Trophoblast cell (in vitro differentiated cells and primary cell): ENCODE measurements at places on chromosomes 7 and 10.
A peak's percentile ranks its signal among the peaks of the same experiment; 100 is the strongest.

- DNase-seq: no peak
These were observed 340.9 kb downstream of the GFRA1 start for GRCh38 chr10:115932099-115932498.

GRCh38 chr7:72040641-72041040 lies 371.5 kb downstream of the CALN1 start:
- DNase-seq: no peak

DNA sequence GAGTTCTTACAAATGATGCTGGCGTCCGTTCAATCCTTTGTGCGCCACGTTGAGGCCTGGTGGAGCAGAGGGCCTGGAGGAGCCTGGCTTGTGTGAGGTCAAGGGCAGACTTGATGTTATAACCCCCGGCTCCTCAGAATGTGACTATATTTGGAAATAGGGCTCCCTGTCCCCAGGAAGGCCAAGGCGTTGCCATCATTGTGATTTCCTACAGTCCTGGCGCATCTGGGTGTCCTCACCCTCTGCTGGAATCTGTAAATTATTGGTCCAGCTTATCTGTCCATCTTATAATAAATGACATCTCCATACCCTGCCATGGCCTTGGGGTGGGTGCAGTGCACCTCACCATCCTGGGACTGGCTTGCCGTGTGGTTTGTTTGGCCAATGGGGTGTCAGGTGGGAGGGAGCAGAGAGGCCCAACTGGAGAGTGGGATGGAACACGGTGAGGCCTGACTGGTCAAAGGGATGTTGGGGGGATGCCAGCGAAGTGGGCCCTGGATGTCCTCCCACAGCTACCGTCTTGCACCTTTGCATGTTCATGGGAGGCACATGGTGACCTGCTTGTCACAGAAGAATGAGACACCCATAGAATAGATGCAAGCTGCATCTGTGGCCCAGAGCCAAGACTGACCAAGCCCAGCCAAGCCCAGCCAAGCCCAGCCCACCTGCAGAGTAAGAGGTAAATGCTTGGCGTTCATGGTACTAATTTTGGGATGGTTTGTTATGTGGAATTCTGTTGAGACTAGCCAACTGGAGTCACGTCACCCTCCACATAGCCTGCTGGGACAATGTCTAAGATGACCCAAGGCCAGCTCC lies 11.1 kb upstream of the LRRC27 start:
- DNase-seq: no peak

GRCh38 chr10:11113156-11113555 lies 95.5 kb downstream of the CELF2 start:
- DNase-seq: no peak

DNA sequence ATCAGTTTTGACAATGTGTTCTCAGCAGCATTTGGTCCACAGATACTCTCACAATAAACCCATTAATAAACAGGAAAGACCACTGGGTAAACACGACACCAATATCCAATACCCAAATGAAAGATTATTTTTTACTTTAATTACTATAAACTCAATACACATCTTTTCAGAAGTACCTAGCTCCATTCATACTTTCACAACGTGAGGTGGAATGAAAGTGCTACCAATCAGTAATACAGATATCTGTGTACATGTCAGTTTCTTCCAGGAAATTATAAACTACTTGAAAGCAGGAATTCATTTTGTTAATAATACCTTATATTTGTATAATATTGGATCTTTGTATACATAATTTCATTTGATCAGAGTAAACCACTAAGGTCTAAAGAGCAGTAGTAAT lies 11.9 kb downstream of the CDK6 start:
- DNase-seq: no peak

GRCh38 chr10:95312257-95312656 lies 21.5 kb upstream of the PDLIM1 start:
- DNase-seq: no peak

GRCh38 chr10:117264782-117265181 lies 23.9 kb downstream of the SLC18A2 start:
- DNase-seq: no peak

- DNase-seq: no peak
These were observed 86.0 kb upstream of the ANKRD1 start for GRCh38 chr10:91006752-91007346.

DNA sequence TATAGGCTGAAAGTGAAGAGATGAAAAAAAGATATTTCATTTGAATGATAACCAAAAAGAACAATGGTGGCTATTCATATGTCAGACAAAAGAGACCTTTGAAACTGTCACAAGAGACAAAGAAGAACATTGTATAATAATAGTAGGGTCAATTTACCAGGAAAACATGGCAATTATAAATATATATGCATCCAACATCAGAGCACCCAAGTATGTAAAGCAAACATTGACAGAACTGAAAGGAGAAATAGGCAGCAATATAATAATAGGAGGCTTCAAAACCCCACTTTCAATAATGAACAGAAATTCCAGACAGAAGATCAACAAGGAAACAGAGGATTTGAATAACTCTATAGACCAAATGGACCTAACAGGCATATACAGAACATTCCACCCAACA lies 876.2 kb downstream of the GRID1 start:
- no peak for DNase-seq

- no peak for DNase-seq
These were observed 407.5 kb upstream of the PRKCQ start for GRCh38 chr10:6987536-6987945.

DNA sequence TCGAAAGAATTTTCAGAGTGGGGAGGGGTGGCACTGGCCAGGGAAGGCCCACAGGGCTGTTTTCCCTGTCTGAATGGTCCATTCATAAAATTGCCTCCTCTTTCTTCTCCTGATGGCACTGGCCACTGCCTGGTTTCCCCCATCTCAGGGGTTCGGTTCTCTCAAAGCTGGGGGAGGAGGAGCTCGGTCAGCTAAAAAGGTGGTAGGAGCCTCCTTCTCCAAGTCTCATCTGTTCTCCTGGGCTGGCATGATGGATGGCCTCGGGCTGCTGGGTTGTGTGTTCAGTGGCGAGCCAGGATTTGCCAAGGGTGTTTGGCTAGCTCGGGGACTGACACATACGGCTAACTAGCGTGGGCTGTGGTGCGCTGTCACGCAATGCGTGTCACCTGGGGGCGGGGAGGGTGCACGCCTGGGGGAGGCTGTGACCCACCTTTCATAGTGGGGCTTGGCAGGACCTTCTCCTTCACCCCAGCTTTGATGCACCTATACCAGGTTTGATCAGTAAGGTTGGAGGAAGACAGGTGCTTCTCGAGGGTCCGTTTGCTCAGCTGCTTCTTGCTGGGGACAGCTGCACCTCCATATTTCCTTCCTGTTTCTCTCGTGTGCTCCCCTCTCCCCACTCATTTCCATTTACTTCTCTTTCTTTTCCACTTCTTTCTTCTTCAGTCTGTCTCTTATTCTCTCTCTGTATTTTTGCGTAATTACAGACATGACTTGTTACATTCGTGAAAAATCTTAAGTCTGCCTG lies 36.3 kb downstream of the RBM20 start:
- no peak for DNase-seq

GRCh38 chr7:127692200-127692599 lies 40.2 kb downstream of the SND1 start:
- no peak for DNase-seq

DNA sequence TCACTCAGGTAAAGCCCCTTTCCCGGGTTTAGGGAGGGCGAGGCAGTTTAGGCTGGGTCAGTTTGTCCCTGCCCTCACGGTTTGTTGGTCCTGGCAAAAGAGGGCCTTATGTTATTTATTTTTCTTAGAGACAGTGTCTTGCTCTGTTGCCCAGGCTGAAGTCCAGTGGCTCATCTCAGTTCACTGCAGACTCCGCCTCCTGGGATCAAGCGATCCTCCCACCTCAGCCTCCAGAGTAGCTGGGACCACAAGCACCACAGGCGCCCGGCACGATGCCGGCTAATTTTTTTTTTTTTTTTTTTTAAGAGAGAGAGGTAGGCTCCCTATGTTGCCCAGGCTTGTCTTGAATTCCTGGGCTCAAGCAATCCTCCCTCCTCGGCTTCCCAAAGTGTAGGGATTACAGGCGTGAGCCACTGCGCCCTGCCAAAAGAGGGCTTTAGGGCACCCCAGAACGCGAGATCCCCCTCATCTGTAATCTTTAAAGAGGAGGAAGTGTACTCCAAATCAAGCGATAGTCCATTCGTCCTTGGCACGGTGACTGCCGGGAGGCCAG lies 626 bp upstream of the BMS1 start:
- DNase-seq: no peak

- no peak for DNase-seq
These were observed 14.2 kb downstream of the FBH1 start for GRCh38 chr10:5904227-5904626.

DNA sequence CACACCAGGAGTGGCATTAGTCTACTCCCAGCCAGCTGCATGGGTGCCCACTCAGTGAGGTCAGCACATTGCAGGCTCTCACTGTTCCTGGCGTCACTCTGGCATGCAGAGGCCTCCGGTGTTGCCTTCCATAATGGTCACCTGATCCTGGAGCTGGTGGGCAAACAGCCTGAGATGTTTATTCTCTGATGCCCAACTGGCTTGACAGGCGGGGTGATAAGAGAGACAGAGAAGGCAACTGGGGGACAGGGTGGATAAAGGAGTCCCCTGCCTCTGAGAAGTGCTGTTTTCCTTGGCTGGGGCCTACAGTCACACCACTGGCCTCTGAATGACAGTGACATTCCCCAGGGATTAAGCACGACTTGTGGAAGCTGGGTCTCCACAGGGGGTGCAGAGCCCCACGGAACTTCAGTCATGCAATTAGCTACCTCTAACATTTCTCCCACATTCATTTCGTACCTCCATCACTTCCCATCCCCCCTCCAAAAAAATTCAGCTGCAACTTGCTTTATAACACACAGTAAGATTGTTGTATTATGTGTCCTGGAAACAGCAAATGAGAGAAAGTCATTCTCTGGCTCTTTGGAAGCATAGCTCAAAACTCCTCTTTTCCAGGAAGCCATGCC lies 7.1 kb upstream of the RBM20 start:
- DNase-seq: no peak

- DNase-seq: no peak
These were observed 297.6 kb downstream of the MTERF1 start for GRCh38 chr7:91582799-91583477.

- no peak for DNase-seq
These were observed 84.9 kb downstream of the NAMPT start for GRCh38 chr7:106199813-106200364.

DNA sequence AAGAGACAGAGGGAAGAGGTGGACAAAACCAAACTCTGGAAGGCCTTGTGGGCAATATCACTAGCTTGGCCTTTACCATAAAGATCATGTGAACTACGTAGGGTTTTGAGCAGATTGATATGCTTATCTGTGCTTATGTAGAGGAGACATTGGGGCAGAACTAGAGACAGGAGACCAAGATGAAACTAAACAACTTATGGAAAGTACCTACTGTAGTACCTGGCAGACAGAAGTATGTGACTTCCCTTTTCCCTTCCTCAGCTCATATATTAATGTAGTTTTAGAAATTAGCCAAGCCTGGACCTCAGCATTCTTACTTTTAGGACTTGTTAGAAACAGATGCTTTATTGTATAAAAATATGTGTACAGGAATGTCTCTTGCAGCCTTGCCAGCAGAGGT lies 14.0 kb upstream of the IL6 start:
- DNase-seq: no peak

GRCh38 chr10:121062115-121062514 lies 211.0 kb downstream of the WDR11 start:
- DNase-seq: no peak

GRCh38 chr10:6148908-6149307 lies 53.8 kb upstream of the PFKFB3 start:
- no peak for DNase-seq

- no peak for DNase-seq
These were observed 56.3 kb upstream of the ABCB5 start for GRCh38 chr7:20558963-20559716.

- no peak for DNase-seq
These were observed 21.4 kb upstream of the RAPGEF5 start for GRCh38 chr7:22378199-22378980.

DNA sequence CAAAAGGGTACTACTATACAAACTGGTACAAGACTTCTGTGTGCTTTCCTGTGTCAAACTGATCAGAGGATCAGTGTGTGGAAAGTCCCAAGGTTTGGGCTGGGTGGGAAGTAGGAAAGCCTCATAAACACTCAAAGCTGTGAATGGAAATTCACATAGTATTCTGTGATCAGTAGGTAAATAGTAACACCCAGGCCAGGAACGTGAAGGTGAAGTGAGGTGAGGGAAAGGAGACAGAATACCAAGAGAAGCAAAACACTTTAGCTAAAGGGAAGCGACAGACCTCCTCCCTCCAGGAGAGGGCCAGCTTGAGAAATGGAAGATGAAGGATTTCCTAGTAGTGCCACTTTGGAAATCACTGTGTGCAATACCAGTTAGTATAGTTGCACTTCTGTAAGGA lies 451.9 kb downstream of the KCNMA1 start:
- DNase-seq: no peak

GRCh38 chr10:110533149-110533548 lies 34.3 kb upstream of the SMC3 start:
- DNase-seq: no peak

- DNase-seq: no peak
These were observed 636.2 kb upstream of the IGFBP3 start for GRCh38 chr7:46557295-46557711.

DNA sequence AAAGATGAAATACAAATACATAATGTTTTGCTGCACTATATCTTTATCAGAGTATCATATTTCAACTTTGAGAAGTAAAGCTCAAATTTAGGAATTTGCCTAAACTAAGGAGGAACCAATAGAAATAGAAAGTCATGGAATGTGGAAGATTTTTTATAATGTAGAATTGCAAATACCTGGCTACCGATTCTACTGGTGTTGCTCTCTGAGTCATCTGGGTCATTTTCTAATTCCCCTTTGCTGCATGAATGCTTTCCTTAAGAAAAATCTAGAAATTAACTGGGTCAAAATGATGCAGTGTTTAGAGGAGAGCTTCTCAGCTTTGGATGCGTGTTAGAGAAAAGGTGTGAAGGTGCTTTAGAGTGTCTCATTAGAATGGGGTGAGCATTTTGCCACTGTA lies 568.9 kb upstream of the ANKRD30A start:
- DNase-seq: no peak

DNA sequence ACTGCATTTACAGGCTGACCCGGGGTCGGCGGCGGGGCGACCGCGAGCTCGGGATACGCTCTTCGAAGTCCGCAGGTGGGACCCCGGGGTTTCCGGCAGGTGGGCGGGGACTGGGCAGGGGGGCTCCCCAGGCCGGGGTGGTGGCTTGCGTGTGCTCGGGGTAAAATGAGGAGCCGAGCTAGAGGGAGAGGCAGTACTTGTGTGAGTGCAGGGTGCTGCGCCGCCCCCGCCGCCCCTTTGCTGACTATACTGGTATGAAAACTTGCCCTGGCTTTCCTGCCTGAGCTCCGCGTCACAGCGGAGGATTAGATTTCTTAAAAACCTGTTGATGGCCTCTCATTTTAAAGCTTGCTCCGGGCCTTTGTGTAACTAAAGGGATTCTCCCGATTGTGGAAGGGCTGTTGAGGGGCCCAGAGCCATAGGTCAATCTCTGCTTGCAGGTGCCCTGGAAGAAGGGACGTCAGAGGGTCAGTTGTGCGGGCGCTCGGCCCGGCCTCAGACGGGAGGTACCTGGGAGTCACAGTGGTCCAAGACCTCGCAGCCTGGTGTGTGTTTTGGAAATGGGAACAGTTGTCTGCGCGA lies 488 bp downstream of the ARMC10 start:
- peak; percentile 60 for DNase-seq

- DNase-seq: no peak
These were observed 16.7 kb downstream of the NOS3 start for GRCh38 chr7:151007469-151007898.
